ENCODE measurements at places on chromosomes 3 and 15.

- no peak for DNase-seq
Measured at GRCh38 chr3:128112357-128112968, 11.1 kb downstream of the RUVBL1 start.

- DNase-seq = no peak
Measured at GRCh38 chr3:124125315-124125714, 133.4 kb upstream of the ROPN1 start.

DNA sequence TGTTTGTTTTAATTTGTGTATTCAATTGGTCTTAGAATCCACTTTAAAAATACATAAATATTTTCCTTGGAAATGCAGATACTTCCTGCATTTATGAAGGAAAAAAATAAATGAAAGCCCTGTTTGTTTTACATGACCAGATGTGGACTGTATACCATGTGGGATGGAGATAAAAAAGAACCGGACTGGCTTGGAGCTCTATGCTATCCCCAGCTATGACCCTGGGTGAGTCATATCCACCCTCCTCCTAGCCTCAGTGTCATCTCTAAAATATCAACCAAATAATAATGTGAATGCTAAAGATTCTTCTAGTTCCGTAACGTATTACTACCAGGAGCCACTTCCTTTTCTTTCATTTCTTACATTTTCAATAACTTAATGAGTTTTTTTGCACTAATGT is 44.5 kb upstream of the PDZRN3 start:
- DNase-seq = no peak

GRCh38 chr3:51691021-51691420 is 15.8 kb upstream of the GRM2 start:
- no peak for DNase-seq

DNA sequence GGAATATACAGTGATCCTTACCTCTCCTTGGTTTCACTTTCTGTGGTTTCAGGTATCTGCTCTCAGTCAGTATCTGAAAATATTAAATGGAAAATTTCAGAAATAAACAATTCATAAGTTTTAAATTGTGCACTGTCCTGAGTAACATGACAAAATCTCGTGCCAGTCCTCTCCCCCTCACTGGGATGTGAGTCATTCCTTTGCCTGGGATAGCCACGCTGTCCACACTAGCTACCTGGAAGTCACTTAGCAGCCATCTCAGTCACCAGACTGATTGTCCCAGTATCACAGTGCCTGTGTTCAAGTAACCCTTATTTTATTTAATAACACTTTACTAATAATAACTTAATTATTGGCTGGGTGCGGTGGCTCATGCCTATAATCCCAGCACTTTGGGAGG is 15.3 kb upstream of the KLHL25 start:
- no peak for DNase-seq

Data from stimulated activated CD4-positive, alpha-beta T cell treated with anti-CD3 and anti-CD28 coated beads, Interleukin-15, amount 100 ng/mL, for 1 hour (primary cell).